Stimulated activated naive CD4-positive, alpha-beta T cell treated with Interleukin-2 at 50 U/mL for 16 hours (primary cell): ENCODE measurements at places on chromosomes 5 and 9.

- no peak for DNase-seq
Observed at GRCh38 chr5:146862641-146863040, 15.9 kb downstream of the PPP2R2B start.

DNA sequence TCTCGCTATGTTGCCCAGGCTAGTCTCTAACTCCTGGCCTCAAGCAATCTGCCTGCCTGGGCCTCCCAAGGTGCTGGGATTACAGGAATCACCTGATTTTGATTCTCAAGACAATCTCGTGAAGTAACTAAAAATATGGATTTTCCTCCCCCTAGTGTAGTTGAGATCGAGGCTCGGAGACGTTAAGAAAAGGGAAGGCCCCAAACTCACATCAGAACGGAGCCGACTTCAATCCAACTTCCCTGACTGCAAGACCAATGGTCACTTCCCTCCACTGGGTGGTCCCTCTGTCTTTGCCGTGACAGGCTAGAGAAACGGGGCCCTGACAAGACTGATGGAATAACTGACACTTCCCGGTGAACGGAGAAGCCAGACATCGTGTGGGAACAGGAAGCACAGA, 28.3 kb downstream of the BARHL1 start:
- DNase-seq = no peak

GRCh38 chr9:136903041-136903554, 16.8 kb downstream of the TRAF2 start:
- no peak for DNase-seq

DNA sequence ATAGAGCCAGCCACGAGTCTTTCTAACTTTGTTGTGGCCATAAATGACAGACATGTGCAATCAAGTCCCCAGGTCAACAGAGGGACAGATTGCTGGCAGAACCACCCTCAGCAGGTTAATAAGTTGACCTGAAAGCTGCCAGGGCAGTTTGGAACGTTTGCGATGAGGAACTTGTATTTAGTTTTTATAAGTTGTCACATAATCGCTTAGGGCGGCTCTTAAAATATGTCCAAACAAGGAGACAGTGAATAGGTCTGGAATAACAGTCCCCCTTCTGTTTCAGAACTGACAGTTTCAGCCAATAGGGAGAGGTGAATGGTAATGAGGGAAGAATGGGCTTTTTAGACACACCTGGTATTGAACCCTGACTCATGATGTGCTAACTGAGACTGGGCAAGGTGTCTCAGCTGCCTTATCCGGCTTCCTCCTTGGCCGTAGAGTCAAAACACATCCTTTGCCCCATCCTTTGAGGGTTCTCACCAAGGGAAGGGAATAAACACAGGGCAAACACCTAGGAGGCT, 33.6 kb upstream of the GABRP start:
- DNase-seq = no peak

GRCh38 chr5:119943148-119943547, 313.8 kb downstream of the FAM170A start:
- no peak for DNase-seq
